ENCODE measurements at places on chromosomes 11 and 22.

- DNase-seq = no peak
These were observed 20.5 kb downstream of the UBE2L3 start for GRCh38 chr22:21587803-21588611.

- no peak for DNase-seq
These were observed 121.9 kb downstream of the ARHGAP42 start for GRCh38 chr11:100808904-100809491.

- DNase-seq = no peak
These were observed 2.3 kb downstream of the CABP7 start for GRCh38 chr22:29722151-29722550.

DNA sequence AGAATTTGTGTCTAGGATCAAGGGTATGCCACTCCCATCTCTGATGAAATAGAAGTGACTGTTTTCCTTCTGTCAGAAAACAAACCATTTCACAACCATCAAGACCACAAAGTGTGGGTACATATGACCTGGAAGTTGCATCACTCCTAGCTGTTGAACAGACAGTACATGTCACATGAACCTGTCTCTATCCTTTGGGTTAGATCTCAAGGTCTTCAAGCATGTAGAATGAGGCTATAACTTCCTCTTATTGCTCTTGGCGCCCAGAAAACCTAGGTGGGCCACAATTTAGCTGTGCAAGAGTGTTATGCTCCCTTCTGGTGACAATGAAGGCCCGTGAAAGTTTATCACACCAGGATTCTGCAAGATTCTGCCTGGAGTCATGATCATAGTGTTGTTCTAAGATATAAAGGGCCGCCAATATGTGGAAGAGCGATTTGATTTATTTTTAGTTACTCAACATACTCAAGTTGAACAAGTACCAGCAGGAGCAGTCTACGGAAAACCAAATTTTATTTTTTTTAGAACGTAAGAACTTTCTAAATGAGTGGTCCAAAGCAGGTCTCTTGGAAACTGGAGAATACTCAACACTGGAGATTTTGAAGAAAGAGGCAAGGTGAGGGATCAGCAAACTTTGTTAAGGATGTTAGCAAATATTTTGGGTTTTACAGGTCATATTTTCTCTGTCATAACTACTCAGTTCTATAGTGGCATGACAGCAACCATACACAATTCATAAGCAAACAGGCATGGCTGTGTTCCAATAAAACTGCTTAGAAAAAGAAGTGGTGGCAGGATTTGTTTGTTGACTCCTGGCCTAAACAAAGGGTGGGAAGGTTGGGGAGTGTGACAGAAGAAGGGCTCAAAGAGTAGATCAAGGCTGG lies 101.8 kb downstream of the USP35 start:
- no peak for DNase-seq

- DNase-seq = no peak
These were observed 26.4 kb upstream of the ADORA2A start for GRCh38 chr22:24400726-24401596.

DNA sequence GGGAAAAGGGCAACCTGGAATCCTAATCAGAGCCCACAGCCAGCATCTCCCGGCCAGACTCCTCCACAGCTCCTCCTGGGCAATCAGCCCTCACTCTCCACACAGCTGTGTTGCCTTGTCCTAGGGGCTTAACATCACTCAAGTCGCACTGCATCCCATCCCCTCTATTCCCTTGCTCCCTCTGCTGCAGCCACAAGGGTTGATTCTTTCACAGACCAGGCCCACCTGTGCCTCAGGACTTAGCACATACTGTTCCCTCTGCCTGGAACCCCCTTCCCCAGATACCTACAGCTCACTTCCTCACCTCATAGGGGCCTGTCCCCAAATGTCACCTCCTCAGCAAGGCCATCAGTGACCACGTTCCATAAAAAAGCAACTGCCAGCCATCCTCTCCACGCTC lies 18.4 kb downstream of the SPATA19 start:
- DNase-seq = no peak

DNA sequence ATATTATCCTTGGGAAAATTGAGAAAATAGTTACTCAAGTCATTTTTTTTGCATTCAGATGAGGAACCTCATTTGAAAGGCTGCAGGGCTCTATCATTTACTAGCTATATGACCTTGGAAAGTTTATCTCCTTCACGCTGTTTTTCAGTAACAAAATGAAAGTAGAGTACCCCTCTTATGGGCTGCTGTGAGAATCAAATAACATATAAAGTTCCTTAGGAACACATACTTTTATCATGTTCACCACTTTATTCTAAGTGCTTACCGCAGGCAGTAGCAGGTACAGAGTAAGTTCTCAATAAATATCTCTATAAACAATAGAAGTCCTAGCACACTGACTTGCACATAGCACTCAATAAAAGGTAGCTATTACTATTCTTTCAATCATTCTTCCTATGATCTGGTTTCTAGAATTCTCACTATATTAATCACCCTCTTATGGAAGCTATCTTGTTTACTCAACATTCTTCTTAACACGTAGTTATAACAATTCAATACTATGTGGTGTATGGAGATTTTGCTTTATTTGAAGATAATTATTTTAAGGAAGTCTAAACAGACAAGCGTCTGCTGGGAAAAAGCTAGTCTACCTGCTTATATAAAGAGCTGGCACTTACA lies 1.9 kb downstream of the C11orf71 start:
- DNase-seq = no peak

- DNase-seq = no peak
These were observed 77.2 kb downstream of the PRR5L start for GRCh38 chr11:36373016-36374010.

DNA sequence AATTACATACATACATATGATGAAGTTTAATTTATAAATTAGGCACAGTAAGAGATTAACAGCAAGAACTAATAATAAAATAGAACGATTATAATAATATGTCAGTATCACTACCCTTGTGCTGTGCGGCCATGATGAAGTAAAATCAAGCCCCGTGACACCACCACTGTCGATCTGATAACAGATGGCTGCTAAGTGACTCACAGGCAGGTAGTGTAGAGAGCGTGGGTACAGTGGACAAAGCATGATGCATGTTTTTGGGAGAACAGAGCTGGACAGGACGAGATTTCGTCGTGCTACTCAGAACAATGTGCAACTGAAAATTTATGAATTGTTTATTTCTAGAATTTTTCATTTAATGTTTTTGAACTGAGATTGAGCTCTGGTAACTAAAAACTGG lies 108.4 kb upstream of the TIMP3 start:
- no peak for DNase-seq

DNA sequence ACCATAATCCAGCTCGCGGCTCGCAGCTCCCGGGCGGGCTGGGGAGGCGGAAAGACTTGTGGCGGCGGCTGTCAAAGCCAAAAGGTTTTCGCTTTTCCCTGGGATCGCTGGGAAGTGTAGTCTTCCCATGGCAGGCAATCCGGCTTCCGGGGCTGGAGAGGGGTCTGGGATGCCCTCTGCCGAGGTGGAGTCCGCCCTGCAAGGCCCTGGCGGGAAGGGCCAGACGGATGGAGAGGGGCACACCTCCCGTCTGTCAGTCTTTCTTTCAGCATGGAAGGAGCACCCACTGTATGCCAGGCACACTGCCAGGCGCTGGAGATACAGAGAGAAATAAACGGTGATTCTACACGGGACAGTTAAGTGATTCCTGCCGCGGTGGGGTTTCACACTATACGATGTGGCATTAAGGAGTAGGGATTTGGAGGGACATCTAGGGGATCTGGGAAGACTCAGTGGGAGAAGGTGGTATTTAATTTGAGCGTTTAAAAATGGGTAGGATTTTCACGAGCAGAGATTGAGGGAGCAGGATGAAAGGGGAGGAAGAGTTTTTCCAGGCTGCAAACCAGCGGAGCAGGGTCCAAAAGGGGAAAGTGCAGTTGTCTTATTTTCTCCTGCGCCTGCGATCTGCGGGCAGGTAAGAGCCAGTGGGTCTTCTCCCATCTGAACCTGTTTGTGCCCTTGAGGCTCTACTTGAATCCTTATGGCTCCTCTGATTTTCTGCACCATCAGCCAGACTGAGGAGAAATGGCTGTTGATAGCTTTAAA lies at the start of gene BACE1:
Gene BACE1, minus strand, starts transcription at position 60 of the 765 bp plus-strand sequence. CDS start 461 bp downstream, outside the sequence.
- DNase-seq = peak; percentile 51

- DNase-seq = no peak
These were observed 37.4 kb upstream of the TOLLIP start for GRCh38 chr11:1346669-1347390.

GRCh38 chr11:75334976-75335375 lies 16.5 kb downstream of the ARRB1 start:
- DNase-seq = no peak

GRCh38 chr22:23822101-23822671 lies 16.6 kb downstream of the DERL3 start:
- no peak for DNase-seq
